ENCODE measurements at places on chromosomes 1 and 21.

- no peak for DNase-seq
Measured at GRCh38 chr1:98565951-98566350, 95.6 kb upstream of the SNX7 start.

- no peak for DNase-seq
Measured at GRCh38 chr1:27526569-27527222, 36.7 kb upstream of the WASF2 start.

GRCh38 chr1:157776971-157777391, at the start of gene FCRL2:
TSS of gene FCRL2 (minus strand) at chr1:157777132. CDS start at chr1:157777073, 59 bp downstream.
- no peak for DNase-seq

GRCh38 chr1:38776466-38777065, 83.0 kb downstream of the RRAGC start:
- DNase-seq, result no peak

DNA sequence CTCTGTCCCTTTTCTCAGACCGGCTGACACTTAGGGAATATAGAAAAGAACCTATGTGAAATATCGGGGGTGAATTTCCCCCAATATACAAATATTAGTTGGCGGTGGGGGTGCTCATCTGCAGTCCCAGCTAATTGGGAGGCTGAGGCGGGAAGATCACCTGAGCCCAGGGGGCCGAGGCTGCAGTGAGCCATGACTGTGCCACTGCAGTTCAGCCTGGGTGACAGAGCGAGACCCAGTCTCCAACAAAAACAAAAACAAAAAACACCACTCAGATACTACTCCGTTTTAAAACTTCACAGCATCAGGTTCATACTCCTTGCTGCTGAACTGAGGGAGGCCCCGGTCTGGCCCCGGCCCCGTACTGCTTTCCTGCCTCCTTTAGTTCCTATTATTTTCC, 5.9 kb upstream of the EXOSC10 start:
- no peak for DNase-seq

DNA sequence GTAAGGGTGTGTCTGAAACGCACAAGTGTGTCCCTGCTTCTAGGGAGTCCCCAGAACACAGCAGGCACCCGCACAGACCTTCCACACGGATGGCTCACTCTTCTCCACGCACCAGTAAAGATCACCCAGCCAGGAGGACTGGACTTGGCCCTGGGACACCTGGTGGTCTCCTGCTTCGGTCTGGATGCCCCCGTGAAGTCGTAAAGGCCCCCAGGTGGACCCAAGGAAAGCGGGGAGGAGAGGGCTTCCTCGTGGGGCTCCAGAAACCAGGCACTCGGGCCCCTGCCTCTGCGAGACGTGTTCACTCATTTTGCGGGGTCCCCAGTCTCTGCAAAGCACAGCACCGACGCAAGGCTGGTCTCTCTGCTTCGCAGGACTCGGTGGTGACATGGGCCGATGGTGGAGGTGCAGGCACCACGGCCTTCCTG, 20.2 kb upstream of the COL6A2 start:
- DNase-seq, result no peak

DNA sequence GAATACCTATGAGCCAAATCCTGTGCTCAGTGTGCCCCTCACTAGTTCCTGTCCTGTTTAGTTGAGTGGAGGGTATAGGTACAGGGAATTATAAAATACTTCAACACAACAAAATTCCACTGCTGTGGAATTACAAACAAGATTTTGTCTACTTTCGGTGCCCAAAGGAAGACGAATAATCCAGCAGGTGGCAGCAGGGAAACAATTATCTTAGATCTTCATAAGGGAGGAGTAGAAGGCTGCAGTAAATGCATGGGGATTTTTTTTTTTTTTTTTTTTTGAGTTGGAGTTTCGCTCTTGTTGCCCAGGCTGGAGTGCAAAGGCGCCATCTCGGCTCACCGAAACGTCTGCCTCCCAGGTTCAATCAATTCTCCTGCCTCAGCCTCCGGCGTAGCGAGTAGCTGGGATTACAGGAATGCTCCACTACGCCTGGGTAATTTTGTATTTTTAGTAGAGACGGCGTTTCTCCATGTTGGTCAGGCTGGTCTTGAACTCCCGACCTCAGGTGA, 2.0 kb upstream of the PIP5K1A start:
- peak; percentile 80 for DNase-seq

DNA sequence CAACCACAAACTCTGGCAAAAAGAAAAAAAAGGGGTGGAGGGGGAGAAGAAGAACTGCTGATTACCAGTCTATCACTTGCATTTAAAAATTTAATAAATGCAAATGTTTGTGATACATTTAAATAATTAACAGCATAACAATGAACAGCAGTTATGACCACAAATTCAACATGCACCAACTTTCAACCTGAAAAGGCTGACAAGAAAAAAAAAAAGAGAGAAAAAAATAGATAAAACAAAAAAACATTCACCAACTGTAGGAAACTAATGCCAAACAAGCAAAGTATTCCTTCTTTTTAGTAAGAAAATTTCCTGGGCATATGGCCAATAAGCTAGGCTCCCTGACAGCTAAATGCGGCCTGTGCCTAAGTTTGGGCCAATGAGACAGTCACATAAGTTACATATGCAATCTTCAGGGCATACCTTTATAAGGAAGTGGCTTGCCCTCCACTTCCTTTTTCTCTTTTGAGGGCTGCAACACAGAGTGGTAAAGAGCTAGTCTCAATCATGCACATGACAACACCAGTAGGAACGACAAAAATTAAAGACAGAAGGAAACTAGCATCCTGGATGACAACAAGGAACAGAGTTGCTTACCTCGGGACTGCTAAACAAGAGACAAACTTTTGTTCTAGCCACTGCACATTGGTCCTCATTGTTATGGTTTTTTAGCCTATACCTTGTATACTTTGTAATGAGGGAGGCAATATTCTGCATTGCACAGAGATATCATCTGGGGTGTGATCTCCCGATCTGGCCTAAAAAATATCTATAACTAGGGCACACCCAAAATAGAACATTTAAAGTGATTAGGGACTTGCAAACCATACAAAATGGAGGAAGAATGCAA, 24.2 kb upstream of the PHTF1 start:
- peak; percentile 4 for DNase-seq

GRCh38 chr21:24110846-24111245, 1496.4 kb downstream of the MRPL39 start:
- no peak for DNase-seq

DNA sequence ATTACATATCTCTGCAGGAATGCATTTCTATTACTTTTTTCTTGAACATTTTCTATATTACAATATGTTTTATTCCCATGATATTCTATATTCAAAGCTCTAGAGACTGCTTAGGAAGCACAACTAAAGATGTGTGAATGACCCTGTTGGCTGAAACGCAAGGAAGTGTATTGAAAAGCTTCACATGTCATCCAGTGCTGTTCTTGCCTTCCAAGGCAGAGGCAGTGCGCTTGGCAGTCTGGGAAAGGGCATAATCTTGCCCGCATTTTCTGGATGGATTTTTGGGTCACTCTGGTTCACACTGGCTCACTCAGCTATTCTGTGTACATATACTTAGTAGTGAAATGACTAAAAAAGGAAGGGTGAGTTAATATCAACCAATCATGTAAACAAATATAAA, 262.4 kb downstream of the PTPRC start:
- DNase-seq, result no peak

- DNase-seq, result no peak
Measured at GRCh38 chr1:112396653-112397471, 848 bp downstream of the CTTNBP2NL start.

GRCh38 chr1:43460988-43461693, 7.4 kb upstream of the HYI start:
- DNase-seq, result no peak

DNA sequence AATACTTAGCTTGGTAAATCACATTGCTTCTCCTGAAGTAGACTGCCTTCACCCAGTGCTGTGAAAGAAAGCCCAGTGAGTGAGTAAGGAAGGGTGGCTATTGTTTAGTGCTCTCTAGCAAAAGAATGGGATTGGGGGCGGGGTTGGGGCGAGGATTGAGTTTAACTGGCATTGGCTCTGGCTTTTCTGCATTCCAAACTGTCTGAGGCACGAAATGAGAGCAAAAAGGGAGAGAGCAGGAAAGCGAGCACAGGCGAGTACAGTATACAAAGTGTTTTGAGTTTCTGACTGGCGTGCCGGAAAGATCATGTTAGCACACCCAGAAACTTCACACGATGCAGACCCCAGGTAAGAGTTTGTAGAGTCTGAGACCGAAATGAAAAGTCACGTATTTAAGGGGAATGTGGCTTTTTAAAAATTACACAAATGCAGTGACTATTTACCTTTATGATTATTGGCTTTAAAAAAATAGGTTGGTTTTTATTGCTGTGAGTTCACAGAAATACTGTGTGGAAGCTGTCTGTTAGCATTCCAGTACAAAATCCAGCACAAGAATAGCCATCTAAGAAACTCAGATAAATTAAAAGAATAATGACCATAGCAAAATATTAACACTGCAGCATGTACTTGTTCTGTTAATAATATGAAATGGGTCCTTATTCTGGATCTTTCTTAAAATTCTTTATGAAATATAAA, 155.4 kb downstream of the CLEC20A start:
- DNase-seq, result peak; percentile 90

- DNase-seq, result no peak
Measured at GRCh38 chr1:19416921-19417470, 68.3 kb downstream of the CAPZB start.

DNA sequence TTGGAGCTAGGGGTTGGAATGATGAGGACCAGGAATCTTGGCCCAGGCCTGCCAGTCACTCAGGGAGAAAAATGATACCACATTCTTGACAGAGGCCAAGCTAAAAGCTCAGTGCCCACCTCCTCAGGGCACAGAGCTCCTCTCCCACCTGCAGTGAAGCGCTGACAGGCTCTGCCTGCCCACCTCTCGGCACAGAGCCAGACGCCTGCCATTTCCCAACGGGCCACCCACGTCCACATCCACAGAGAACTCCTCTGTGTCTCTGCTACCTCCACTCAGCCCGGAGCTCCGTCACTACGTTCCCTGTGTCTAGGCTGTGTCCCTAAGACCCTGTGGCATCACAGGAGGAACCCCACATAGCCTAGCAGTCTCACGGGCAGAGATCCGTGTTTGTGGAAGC, 60.8 kb downstream of the MRPL37 start:
- no peak for DNase-seq

GRCh38 chr1:109201123-109201703, 12.5 kb upstream of the SARS1 start:
- peak; percentile 55 for DNase-seq

DNA sequence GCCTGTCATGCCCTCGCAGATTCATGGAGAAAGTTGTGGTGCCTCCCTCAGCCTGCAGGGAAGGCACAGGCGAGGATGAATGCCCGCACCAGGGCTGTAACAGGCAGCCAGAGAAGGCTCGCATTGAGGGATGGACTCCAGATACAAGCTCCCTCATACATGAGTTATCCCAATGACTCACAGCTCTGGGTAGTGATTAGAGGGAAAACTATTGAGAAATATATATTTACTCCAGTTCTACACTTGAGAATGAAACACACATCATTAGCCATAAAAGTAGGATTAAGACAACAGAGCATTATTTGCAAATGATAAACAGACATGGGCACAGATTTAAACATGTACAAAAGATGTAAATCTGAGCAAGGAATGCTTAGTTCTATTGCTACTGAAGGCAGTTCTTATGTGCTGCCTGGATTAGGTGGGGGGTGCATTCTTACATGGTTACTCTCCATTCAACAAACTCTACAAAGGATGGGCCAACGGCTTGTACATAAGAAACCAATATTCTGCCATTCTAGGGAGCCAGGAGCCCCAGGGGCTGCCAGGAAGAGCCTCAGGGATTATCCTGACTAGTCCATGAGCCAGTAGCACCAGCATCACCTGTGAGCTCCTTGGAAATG, 97.9 kb downstream of the CSMD2 start:
- no peak for DNase-seq

GRCh38 chr1:36560621-36561360, 78.1 kb upstream of the CSF3R start:
- DNase-seq, result no peak

DNA sequence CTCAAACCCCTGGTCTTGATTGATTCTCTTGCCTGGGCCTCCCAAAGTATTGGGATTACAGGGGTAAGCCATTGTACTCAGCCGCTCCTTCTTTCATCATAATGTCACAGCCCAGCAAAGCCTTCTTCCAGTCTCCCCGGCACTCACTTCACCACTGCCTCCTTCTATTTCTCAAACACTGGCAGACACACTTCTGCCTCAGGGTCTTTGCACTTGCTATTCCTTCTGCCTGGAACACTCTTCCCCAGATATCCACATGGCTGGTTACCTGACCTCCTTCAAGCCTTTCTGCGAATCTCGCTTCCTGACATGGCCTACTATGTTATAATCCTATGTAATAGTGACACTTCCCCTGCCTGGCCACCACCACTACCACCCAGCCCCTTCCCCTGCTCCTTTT, 7.2 kb upstream of the SLC9A1 start:
- no peak for DNase-seq

GRCh38 chr1:17798799-17799382, 43.8 kb downstream of the ACTL8 start:
- no peak for DNase-seq

GRCh38 chr1:38044221-38045215, 2.1 kb downstream of the POU3F1 start:
- no peak for DNase-seq

DNA sequence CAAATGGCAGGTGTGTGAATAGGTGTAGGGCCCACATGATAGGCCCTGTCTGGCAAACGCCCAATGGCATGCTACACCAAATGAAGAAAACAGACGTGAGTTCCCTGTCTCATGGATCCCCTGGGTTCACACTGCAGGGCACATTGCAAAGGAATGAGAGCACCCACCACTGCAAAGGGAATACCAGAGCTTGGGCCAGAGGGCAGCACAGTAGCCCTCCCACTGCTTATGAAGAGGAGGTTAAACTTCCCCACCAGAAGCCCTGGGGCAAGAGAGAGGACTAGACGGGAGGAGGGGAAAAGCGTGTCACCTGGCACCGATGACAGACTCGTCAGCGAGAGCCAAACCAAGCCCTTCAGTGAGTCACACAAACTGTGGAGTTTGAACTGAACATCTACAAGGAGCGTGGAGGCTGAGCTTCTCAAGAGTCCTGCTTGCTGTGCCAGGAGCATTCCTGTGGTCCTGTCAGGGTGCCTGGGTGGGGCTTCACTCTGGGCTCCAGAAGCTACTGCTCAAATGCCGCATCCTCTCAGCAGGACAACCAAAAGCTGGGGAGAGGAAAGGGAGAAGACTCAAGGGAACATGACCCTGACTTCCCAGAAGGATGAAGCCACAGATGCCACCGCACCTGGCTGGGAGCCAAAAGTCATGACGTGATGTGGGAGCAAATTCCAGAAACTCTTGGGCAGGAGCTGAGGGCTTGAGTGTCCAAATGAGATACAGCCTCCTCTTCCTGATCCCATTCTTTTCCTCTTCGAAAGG, 61.1 kb downstream of the TOMM20 start:
- peak; percentile 95 for DNase-seq

- no peak for DNase-seq
Measured at GRCh38 chr1:116360429-116361173, 12.4 kb upstream of the ATP1A1 start.

GRCh38 chr1:11046270-11046566, 821 bp downstream of the MASP2 start:
- no peak for DNase-seq

DNA sequence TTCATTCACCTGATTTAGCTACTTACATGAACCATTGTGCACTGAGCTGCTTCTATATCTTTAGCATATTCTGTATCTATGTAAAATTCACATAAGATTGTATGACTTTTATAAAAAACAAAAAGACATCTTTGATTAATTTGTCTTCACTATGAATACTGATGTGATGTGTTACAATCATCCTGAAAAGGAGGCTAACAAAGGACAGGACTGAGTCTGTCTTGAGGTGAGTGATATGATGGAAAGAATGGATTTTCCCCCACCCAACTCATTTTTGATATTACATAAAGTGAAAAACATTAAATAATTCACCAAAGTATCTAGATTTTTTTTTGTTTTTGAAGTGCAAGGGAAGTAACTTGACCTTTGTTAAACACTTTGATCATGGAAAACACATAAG, 9.8 kb downstream of the PTPRC start:
- no peak for DNase-seq

All from Calu3 (cell line).